ENCODE measurements at places on chromosomes 5 and 9. TPM values are rescaled to one million over a fixed set of nuclear protein-coding genes. Genes with fewer than 3 reads are reported as not detected.

GRIN1 gene
- not detected for total RNA-seq

WNK2 gene
- 85.4 TPM for total RNA-seq

CYLC2 gene
- not detected for total RNA-seq

PCDHA9 gene
- 1.3 TPM for total RNA-seq

SPAG8 gene
- not detected for total RNA-seq

- no peak for DNase-seq
These were observed 29.3 kb upstream of the RNF130 start for GRCh38 chr5:180100621-180101450.

DNA sequence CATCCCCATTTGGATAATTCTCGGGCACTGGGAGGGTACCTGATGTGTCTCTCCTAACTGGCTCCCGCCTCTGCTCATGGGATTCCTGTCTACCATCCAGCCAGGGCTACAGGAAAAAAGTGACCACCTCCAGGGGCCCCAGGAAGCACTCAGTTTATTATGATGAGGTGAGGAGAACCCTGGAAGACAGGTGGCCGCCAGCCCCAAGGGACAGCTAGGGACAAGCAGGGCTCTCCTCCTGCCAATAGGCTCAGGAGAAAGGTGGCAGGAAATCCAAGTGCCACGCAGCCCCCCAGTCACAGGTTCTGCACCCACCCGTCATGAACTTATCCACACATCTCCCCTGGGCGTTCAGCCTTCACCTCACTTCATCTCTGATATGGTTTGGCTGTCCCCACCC is 61.5 kb upstream of the ZNF354A start:
- DNase-seq: no peak

DNA sequence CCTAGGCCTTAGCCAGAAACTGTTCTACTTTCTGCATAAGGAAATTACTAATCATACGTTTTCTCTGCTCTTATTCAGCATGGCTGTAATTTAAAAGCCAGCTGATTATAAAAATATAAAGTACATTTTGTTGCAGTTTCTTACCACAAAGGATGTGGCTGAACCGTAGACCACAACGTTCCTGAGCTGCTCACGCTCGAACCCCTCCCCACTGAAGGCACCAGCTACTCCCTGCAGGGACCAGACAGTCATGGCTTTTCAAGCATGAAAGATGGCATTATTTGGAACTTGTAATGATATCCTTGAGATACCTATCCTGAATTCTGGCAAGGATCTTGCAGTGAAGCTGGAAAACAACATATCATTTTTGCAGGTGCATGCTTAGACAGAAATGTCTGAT is 91.8 kb upstream of the DMRT1 start:
- DNase-seq: no peak

- DNase-seq: no peak
These were observed 106.7 kb downstream of the SMIM15 start for GRCh38 chr5:61055434-61056006.

DNA sequence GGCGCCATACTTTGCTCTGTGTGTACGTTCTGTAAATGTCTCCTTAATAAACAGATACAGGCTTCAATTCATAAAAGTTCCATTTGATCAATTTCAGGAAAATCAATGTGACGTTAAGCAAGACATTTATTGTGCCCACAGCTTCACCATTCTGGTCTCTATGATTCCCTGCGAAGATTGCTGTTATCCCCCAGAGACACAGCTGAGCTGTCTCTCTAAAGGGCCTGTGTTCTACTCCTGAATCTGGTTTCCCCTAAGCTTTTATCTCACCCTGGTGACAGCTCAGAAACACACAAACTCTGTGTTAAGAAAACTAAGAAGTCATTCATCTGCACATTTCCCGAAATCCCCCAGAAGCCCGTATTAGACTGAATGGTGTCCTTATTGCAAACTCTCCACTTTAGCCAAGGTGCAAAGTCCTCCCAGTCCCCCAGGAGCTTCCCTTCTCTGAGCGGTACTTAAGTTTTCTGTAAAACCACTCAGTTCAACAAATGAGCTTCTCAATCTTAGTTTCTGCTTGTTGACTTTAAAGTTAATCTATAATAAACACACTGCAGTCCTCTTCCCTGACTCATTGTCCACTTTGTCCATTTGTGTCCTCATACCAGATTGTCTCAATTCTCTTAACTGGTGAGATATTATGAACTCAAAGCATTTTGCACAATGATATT is 1.4 kb upstream of the C5orf15 start:
- no peak for DNase-seq

DNA sequence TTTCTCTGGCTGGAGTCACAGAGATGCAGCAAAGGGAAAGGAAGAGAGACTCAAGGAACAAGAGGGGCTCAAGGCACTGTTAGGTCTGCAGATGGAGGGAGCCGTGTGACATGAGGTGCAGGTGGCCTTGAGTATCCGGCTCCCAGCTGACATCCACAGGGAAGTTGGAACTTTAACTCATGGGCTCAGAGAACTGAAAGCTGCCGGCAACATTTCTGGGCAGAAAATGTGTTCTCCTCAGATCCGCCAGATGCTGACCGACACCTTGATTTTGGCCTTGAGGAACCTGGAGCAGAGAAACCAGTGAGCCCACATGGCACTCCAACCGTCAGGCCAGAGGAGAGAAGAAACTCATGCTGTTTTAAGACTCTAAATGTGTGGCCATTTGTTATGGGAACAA is 258.1 kb upstream of the IRX2 start:
- no peak for DNase-seq

DNA sequence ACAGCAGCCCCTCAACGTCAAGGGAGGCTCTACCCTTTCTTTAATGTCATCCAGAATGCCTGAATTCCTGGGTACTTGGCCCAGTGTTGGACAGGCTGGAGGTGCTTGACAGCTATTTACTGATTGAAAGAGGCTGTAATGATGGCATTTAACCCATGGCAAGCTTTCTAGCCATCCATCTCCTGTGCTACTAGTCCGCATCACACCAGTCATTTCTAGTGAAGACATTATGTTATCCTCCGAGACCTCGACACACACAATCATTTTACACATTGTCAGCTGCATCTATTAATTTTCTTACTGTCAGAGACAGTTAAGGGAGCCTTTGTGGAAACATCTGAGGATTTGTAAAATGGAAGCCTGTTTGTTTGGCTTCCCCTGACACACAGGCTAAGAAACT is 149.3 kb upstream of the FSTL4 start:
- no peak for DNase-seq

DNA sequence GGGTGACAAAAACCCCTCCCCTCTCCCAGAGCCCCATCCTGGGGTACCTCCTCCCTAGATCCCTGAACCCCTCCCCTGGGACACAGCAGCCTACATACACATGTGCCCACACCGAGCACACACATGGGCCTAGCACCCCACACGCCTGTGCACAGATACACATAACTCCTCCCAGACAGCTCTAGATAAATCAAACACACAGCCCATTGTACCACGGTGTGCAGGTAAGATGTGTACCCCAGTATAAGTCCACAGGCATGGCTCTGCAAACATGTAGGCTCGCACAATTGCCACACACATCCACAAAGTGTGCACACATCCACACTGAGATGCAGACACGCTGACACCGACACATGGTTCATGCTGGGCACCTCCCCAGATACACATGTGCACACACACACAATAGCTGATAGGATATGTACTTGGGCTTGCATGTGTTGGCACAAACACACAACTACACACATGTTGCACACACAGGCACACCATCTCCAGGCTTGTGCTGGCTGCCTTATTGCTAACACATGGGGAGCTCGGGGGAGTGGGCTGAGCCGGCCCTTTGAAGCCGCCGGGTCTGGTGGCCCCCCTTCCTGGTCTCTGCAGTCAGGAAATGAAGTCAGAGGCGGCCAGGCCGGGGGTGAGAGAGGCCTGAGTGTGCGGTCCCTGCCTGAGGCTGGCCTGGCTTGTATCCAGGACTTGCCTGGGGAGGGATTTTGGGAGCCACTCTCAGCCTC is 30.2 kb downstream of the GOLGA2 start:
- DNase-seq: peak; percentile 23

DNA sequence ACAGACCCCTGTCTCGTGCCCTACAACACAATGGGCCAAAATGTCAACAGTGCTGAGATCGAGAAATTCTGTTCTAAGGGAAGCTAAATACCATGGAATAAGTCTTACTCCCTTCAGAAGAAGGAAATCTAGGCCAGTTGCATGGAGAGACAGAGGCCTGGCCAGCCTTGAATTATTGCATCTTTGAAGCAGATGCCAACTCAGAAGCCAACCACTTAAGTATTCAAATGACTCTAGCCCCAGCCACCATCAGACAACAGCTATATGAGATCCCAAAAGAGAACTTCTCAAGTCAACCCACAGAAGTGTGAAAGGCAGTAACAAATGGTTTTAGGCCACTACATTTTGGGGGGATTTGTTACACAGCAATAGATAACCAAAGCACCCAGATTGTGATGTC is 180.1 kb downstream of the ACTL7B start:
- no peak for DNase-seq

DNA sequence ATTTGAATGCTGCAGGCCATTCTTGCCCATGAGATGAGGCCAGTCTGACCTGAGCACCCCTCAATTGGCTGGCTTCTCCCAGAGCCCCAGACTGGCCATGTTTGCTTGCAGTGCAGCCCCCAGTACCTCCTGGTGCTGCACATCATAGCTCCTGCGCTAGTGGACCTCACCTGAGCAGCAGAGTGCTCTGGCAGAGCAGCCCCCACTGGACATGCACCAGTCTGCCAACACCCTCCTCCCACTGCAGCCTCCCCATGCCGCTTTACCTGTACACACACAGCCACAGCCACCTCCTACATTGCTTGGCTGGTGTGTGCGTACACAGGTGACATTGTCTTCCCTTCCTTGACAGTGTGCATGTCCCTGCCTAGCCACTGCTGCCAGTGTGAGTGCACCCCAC is 940.2 kb downstream of the EFNA5 start:
- DNase-seq: no peak

All from body of pancreas (tissue), 4 donors.